ENCODE measurements at places on chromosomes 16 and 17.

DNA sequence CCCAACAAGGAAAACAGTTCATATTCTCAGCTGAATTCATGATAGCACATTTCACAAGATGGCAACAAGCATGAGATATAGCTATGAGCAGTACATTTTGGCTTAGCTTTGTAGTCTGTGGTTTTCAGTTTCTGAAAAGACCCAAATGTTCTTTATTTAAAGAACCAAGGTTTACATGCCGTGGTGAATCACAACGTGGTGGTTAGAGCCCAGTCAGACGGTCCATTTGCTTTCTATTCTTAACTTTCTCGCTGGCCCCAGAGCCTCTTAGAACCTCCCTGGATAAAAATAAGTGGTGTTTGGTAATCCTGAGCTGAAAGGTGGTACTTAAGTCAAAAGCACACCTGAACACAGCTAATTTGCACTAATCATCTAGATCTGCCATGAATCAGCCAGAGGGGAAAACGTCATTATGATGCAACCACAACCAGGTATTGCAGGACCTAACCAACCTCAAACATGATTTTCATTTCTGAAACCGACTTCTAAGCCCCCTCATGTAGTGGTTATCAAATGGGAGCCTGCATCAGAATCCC is 18.6 kb upstream of the HAPSTR1 start:
- DNase-seq = no peak

- no peak for DNase-seq
These were observed 55.6 kb downstream of the MMD start for GRCh38 chr17:55366020-55366481.

GRCh38 chr16:65671071-65671470 is 549.2 kb upstream of the CDH11 start:
- DNase-seq = no peak

GRCh38 chr16:90057738-90058173 is 19.4 kb downstream of the PRDM7 start:
- no peak for DNase-seq

DNA sequence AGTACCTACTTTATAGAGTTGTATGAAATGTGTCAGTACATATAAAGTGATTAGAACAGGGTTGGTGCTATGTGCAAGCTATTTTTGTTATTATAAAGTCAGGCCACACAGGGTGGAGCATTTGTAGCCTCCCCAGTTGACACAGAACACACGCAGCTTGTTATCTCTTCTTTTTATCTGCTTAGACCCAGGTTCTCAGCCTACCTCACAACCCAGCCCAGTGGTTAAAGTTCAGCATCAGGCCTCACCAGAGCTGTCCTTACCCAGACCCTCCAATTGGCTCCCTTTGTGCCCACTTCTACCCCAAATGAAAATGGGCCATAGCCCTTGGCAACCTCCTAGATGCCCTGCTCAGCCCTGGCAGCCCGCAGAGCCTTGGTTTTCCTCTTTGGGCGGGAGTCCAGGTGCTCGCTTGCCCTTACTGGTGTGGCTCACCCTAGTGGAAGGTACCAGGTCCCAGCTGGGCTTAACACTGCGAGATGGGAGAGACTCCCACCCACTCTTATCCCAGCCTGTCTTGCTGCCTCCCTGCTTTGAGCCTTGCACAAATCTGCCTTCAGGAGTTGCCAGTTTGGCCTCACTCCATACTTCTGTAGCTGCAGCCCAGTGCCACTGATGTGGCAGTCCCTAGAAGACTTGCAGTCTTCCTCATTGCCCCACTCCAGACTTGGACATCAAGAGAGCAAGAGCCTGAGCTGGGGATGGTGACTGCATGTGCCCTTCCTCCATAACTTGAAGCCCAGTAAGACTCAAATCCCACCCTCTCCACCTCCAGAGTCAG is 1.1 kb upstream of the PIGS start:
- DNase-seq = no peak

GRCh38 chr16:15966836-15967546 is 17.6 kb downstream of the ABCC1 start:
- DNase-seq = peak; percentile 64

GRCh38 chr17:1617620-1618174 is 10.9 kb downstream of the SLC43A2 start:
- DNase-seq = peak; percentile 50
